ENCODE measurements at places on chromosomes 3 and 15.

- DNase-seq = no peak
Observed at GRCh38 chr3:72311425-72311824, 526.5 kb upstream of the PROK2 start.

DNA sequence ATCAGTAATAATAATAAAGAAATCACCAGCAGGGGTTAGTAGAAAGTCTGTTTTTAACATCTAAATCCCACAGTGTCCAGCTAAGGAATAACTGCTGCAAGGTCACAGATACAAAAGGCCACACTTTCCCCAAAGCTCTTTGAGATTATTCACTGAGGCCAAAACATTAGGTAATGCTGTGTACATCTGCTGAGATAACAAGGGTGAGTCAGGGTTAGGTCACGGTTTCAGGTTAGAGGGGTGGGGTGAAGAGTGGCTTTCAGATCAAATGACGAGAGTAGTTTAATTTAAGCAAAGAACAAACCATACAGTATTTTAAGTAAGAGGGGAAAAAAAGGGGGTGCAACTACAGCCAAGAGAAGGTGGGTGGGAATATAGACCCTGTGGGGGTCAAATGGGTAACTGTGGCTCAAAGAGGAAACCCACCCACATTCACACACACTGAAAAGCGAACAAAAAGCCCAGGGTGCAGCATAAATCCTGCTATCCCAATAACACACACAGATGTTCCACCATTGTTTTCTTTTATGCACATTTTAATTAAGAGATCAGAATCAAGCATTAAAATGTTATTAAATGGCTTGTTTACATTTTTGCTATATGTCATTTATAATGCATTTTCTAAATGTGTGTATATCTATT, 412.9 kb downstream of the TIGIT start:
- DNase-seq = no peak

GRCh38 chr15:100926971-100927756, 8.0 kb downstream of the LRRK1 start:
- no peak for DNase-seq

- DNase-seq = no peak
Observed at GRCh38 chr3:128895843-128896697, 16.6 kb downstream of the ACAD9 start.

GRCh38 chr3:107430996-107431245, 53.7 kb downstream of the CCDC54 start:
- DNase-seq = peak; percentile 67

GRCh38 chr3:104696470-104696869, 670.2 kb upstream of the ALCAM start:
- DNase-seq = no peak

DNA sequence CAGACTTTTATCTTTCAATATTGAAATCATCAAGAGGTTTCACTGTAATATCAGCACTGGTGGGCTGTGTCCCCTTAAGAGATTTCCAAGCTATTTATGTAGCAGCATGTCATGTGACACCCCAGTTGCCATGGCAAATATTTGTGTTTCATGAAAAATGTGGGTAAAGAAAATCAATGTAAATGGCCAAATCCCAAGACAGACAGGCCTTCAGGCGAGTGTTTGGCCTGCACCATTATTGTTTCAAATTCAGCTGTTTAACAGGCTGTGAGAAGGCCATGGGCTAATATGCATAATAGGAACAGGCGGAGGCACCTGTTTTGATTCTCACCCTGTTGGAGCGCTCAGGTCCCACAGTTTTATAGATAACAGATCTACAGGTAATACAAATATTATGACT, 104.2 kb downstream of the IQCH start:
- no peak for DNase-seq

- DNase-seq = no peak
Observed at GRCh38 chr3:152834776-152835600, at the start of gene P2RY1. TSS of gene P2RY1 (plus strand) at chr3:152835131. CDS start at chr3:152835783, 652 bp downstream.

- no peak for DNase-seq
Observed at GRCh38 chr15:39558421-39558820, 22.5 kb upstream of the THBS1 start.

- no peak for DNase-seq
Observed at GRCh38 chr15:44207643-44208042, 12.6 kb upstream of the FRMD5 start.

GRCh38 chr3:39140341-39140971, 12.9 kb downstream of the CSRNP1 start:
- DNase-seq = no peak

DNA sequence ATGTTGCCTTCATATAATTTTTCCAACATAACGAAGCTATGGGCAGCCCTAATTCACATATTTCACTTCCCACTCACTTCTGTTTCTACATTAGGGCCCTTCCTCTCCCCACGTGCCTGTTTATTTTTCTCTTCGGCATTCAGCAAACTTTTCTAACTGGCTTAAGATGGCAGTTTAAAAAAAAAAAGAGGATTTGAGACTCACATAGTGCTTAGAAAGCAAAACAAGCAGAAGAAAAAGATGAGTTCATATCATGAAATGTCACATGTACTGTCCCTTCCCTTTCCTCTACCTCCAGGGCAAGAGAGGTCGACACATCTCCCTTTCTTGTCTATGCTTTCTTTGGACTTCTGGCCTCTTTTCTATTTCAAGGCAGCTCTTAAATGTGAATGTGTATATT, 30.6 kb downstream of the SLC49A4 start:
- DNase-seq = no peak

Data from activated effector memory CD4-positive, alpha-beta T cell treated with anti-CD3 and anti-CD28 coated beads, Interleukin-2, amount 50 U/mL, for 16 hours (primary cell).